ENCODE measurements at places on chromosomes 16 and 17.

DNA sequence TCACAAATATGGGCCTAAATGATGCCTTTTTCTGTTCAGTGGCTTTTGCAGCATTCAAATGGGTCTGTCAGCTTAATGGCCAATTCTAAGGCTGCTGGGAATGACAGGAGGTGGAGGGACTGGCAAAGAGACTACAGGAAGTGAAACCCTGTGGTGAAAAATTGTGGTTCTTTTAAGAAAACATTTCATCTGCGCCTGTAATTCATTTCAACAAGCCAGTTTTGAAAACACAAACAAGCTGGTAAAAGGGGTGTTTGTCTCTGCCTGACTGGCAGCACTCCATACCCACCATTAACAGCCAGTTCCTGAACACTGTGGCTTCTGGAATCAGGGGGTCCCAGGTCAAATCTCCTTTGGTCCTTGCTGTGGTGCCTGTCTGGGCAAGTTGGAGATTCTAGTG is 3.6 kb upstream of the KDM8 start:
- no peak for DNase-seq

DNA sequence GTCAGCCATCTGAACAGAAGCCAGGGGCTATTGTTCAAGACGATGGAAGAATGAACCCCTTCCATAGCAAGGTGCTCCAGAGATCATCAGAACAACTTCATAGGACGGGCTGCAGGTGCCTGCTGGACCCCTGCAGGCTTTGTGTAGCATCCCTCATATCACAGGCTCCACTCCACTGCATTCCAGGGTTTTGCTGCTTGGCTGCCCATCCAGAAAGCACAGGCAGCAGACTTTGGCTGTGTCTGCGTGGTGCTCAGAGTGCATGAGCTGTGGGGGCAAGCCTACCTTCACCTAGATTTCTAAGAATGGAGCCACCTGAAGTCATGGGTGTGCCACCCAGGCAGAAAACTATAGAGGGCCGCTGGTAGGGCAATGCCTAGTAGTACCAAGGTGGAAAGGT is 93.9 kb upstream of the NLRP1 start:
- no peak for DNase-seq

DNA sequence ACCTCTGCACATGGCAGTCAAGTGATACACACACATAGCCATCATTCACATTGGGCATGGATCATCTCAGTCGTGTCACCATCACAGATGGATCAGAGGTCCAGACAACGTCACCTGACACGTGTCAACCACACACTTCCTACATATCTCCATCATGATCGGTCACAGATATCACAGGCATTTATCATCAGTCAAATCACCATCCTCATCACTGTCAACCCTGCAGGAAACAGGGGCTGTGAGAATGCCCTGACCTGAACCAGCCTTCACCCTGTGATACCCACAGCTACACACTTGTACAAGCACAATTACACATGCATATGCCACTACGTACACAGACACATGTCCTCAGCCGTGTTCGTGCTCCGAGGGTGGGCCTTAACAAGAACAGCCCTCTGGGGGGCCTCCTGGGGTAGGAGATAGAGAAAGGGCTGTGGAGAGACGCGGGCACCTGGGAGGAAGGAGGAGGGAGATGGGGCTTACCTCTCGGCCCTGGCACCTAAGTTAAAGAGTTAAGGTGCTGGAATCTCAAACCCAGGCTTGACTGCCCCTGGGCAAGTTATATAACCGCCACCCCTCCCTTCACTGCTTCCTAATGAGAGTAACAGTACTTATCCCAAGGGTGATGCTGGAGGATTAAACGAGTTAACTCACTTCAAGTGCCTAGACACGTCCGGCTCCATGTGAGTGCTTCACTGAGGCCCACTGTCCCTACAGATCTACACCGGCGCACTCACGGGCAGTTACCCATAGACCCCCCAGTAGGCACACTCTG is 1.1 kb downstream of the SLC12A4 start:
- DNase-seq: no peak

DNA sequence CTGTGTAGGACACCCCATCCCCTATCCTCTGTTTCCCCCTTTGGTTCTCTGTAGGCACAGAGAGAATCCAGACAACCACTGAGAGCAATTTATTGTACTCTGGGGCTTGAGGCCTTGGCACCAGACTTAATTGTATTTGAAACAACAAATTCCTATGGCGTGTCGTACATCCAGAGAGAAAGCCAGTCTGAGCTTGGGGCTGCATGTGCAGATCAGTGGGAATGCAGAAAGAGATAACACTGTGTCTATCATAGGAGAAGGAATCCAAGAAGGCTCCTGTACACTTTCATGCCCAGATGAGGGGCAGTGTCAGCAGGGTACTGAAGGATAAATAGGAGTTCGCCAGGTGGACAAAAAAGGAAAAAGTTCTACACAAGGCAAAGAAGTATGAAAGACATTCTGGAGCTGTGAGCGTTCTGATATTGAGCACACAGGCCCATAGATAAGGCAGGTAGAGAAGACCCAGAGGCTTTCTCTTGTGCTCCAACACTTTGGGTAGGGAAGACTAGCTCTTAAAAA is 22.0 kb upstream of the IL4R start:
- no peak for DNase-seq

DNA sequence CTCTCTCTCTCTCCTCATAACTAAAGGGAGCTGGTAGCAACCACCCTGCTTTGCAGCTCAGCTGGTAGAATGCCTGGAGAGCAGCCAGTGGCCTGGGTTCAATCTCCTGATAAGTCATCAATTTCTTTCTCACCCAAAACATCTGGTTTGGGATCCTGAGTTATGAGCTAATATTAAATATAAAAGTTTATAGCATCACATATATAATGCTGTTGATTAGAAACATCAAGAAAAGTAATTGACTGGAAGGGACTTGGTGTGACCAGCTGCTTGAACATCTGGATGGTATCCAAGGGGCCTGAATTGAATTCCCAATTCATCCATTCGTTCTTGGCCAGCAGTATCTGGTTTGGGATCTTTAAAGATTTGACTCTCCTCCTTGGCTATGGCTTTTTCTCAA is 12.2 kb upstream of the ELAC2 start:
- no peak for DNase-seq

DNA sequence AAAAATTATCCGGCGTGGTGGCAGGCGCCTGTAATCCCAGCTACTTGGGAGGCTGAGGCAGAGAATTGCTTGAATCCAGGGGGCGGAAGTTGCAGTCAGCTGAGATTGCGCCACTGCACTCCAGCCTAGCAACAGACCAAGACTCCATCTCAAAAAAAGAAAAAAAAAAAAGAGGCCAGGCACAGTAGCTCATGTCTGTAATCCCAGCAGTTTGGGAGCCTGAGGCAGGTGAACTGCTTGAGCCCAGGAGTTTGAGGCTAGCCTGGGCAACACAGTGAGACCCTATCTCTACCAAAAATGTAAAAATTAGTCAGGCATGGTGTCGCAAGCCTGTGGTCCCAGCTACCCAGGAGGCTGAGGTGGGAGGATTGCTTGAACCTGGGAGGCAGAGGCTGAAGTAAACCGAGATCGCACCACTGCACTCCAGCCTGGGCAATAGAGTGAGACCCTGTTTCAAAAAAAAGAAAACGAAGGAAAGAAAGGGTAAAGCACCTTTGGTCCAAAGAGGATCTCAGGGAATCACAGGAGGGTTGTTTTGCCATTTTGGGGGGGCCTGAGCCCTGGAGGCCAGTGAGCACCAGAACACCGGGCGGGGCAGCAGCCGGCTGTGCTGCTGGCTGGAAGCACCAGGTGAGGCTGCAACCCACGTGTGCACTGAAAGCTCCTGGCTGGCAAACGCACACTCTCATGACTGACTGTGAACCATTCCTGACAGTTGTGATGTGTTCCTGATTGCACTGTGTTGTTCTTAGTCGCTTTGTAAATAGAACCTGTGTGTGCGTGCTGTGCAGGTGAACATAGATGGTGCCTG is 18.4 kb downstream of the HS3ST6 start:
- DNase-seq: no peak

DNA sequence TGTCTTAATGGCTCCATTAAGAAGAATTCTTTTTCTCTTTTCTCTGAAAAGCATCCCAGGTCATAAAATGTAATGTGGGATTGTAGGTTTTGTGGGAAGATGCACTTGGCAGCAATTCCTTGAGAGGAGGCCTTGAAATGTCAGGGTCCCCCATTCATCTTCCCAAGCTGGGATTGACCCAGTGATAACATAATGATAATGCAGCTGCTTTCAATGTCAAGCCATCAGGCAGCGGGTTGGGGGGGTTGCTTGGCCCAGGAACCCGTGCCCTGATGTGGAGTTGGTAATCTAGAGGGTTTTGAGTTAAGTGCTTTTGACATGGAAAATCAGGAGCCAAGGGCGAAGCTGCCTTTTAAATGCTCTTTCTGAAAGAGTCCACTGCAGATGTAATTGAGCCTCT is 484.0 kb downstream of the WWOX start:
- no peak for DNase-seq

GRCh38 chr16:54939029-54939346 is 8.3 kb downstream of the IRX5 start:
- DNase-seq: no peak

GRCh38 chr16:68782198-68783174 is 45.4 kb downstream of the CDH1 start:
- no peak for DNase-seq

DNA sequence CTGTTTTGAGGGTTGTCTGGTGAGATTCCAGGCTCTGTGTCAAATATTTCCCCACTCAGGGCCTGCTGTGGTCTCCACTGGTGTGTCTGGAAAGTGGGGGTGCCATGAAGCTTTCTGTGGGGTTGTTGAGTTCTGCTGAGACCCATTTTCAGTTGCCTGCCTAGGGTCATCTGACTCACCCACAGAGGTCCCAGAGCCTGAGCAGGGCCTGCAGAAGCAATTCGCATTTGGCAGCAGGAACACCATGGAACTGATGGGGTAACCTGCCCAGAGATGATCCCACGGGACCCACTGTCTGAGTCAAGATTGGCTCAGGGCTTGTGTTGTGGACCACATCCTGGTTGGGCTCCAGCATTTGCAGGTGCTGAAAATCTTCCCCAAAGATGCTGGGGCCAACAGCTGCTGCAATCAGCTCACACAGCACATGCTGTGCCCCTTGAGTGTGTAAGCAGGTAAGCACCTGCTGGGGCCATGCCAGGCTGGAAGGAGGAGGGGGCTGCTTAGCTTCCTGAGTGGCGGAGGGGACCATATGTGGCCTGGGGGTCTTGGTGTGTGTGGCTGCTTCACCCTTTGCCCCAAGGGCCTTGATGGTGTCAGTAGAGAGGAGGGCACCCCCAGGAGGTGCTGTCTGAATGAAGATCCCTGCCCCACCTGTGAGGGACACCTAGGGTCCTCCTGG is 1726.1 kb downstream of the TP53TG3F start:
- no peak for DNase-seq

DNA sequence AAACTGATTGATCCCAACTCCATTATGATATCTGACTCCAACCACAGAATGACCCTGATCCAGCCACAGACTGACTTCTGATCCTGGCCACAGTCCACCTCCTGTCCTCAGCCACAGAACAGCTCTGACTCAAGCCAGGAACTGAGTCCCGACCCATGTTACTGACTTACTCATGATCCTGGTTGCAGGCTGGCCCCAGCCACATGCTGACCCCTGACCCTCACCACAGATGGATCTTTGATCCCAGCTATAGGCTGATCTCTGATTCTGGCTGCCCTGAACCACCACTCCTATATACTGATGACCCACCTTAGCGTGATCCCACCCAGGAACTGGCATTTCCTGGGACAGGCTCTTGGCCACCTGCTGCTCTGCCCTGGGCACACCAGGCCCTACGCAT is 32.2 kb upstream of the IL21R start:
- no peak for DNase-seq

DNA sequence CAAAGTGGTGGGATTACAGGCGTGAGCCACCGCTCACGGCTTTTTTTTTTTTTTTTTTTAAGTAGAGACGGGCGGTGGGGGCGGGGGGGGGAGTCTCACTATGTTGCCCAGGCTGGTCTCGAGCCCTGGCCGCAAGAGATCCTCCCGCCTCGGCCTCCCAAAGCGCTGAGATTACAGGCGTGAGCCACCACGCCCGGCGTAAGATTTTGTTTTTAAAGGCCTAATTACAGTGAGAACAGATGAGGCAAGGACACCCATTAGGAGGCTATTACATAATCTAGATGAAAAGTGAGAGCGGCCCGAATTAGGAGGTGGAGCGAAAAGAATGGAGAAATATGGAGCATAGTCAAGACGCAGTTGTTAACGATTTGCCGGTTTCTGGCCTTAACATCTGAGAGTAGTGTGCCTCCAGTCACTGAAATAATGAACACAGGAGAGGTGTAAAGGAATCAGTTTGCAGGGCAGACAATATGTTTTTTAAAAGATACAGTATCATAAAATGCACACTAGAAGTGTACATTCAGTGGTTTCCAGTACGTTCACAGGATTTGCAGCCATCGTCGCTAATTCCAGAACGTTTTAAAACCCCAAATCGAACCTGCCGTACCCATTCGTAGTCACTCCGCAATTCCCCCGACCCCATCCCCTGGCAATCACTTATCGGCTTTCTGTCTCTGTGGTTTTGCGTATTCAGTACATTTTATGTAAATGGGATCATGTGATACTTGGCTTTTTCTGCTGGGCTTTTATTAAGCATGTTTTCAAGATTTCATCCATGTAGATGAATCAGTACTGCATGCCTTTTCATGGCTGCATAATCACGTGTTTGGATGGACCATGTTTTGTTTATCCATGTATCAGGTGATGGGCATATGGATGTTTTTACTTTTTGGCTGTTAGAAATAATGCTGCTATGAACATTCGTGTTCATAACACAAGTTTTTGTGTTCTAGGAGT is 1.4 kb upstream of the SLX4 start:
- DNase-seq: no peak

DNA sequence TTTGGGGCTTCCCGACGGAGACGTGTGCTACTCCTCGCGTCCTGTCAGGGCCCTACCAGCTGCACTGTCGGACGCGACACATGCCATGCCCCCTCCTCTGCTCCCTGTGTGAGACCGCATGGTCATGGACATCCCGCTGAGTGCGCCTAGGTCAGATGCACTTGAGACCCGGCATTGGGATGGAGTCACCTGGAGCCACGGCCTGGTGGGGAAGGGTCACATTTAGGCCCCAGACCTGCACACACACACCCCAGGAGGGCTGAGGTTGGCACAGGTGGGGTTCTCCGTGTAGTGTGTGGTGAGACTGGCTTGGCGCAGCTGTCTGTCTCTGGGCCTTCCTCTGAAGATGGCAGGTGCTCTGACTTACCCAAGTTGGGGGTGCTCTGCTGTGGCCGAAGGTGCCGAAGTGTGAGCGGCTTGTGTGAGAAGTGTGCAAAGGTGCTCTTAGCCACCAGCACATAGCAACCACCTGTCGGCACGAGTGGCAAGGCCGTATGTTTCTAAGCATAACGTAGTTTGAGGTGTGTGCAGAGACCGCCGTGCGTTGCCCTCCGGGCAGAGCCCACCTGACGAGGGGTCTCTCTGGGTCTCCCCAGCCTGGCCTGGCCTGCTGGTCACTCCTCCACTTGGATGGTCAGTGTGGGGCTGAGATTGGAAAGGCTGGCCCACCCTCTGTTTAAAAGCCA is 108.6 kb downstream of the BANP start:
- DNase-seq: no peak
